ENCODE measurements at places on chromosomes 6 and 20.

GRCh38 chr6:4405621-4406212 lies 270.3 kb upstream of the ECI2 start:
- DNase-seq, result no peak

- DNase-seq, result no peak
These were observed 243.0 kb downstream of the TSHZ2 start for GRCh38 chr20:53215166-53215565.

DNA sequence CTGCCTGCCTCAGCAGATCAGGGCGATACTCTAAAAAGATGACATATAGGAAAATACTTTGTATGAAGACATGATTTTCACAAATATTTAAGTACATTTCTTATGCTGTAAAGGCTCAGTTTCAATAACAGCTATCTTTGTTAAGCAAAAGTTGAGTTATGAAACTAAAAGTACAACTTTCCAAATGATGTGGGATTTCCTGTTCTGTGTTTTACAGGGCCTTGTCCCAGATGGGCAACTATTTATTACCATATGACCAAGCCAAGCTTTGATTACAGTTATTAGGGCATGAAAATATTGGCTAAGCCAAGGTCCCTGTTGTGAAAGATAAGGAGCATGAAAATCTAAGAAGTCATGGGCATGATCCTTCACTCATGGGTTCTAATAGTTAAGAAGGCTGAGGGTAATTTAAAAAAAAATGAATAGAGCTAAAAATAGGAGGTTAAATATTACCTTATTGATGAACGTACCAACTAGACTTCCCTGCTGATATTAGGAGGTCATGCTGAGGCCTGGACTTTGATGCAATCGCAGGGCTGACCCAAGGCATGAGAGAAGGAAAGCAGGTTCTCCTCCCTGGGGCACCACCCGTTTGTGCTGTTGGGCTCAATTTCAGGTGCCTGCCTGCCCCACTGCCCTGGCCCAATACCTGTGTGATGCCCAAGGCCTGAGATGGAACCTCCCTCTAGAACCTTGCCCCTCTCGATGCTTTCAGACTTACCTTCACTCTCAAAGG lies 294.4 kb upstream of the PRDM1 start:
- no peak for DNase-seq

DNA sequence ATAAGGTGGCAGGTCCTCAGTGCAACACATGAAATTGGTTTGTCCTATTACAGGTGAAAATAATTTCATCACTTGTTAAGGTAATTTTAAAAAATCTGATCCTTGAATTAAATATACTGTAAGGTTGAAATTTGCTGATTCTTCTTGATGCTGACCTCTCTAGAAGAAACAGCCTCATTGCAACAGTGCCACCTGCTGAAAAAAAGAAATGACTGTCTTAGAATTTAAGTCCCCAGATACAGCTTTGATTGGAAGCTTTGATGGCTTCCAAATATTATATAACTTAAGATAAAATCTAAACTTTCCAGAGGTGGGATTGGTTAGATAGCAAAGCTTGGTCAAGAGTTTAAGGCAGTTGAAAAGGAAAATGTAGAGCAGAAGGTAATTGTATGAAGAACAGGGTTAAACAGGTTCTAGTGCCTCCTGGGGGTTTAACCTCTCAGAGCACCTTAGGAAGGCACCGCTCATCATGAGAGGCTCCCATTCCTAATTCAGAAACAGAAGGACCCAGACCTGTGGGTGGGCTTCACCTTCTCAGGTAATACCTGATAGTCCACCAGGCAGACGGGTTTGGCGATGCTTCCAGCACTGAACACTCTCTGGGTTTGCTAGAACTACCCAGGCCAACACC lies 401.0 kb downstream of the PAX1 start:
- DNase-seq, result no peak

DNA sequence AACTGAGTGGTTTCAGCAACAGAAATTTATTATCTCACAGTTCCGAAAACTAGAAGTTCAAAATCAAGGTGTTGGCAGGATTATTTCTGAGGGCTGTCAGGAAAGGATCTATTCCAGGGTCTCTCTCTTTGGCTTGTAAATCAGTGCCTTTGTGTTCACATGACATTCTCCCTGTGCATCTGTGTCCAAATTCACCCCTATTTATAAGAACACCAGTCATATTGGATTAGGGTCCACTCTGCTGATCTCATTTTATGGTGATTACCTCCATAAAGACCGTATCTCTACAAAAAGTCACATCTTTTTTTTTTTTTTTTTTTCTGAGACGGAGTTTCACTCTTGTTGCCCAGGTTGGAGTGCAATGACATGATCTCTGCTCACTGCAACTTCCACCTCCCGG lies 68.6 kb upstream of the MARCKS start:
- no peak for DNase-seq

DNA sequence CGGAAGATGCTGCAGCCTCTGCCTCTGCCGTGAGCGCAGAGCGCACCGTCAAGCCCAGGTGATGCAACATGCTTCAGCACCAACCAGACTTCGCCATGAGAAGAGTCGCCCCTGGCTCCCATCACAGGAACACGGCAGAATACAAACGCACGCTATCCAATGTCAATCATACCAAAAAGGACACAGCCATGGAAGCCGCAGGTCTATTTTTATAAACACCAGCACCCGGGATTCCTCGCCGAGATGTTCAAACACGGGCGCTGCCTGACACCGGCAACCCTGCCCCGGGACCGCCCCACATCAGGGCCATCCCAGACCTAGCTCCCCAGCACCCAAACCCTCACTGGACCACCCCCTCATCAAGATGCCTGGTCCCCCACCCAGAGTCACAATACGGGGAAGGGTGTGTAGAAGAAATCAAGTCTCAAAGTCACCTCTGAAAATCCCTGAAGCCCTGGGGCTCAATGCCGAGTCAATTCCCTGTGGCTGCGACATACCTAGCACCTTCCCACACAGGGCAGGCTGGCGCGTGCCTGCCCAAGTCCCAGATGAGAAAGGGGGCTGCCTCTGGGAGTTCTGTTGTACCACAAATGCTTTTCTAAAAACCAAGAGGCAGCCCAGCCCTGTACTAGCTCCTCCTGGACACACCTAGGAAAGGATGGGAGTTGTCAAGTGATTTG lies 17.9 kb downstream of the TAF4 start:
- no peak for DNase-seq

- DNase-seq, result no peak
These were observed 416.1 kb downstream of the BCKDHB start for GRCh38 chr6:80522576-80522975.

DNA sequence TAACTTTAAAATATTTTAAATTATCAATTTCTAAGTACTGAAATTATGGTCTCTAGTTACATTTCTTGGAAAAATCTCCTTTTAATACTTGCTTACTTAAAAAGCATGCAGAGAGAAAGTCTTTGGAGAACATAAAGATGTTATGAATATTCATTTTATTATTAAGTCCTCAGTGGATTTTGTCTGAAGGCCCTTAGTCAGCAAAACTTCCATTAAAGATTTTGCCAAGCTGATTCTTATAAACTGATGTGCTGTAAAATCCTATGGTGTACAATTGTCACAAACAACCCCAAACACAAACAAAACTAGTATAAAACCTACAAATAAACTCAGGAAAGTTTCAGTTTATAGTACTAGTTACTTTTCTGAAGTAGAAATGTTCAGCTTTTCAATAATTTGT lies 372.7 kb downstream of the MEI4 start:
- no peak for DNase-seq

DNA sequence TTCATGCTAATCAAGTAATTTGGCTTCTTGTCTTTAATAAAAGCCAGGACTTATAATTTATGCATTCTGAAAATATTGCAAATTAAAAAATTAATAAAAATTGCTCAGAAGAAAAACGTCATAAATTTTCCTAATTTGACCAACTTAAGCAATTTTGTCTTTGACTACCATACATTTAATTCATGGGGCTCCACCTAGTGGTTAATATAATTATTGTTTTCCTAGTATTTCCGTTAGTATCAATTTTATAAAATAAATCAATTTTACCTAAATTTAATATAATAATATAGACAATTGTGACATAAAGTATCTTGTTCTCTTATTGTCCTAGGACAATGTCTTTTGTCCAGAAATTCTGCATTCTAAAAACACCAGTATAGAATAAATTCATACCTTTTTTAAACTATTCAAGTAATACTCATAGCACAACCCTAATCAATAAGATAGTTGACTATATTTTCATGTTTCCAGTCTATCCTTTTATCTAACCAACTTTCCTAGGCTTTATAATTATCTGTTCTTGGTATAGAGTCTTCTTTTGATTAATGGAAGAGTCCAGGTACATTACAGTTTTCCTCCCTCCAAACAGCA lies 319.9 kb downstream of the TRDN start:
- no peak for DNase-seq

GRCh38 chr6:30096829-30097228 lies 16.1 kb downstream of the TRIM31 start:
- DNase-seq, result no peak

GRCh38 chr6:51868591-51869355 lies 218.6 kb downstream of the PKHD1 start:
- no peak for DNase-seq

GRCh38 chr6:33578588-33579011 lies 1.5 kb downstream of the BAK1 start:
- DNase-seq, result no peak

GRCh38 chr20:37668166-37668565 lies 25.7 kb upstream of the CTNNBL1 start:
- DNase-seq, result no peak

DNA sequence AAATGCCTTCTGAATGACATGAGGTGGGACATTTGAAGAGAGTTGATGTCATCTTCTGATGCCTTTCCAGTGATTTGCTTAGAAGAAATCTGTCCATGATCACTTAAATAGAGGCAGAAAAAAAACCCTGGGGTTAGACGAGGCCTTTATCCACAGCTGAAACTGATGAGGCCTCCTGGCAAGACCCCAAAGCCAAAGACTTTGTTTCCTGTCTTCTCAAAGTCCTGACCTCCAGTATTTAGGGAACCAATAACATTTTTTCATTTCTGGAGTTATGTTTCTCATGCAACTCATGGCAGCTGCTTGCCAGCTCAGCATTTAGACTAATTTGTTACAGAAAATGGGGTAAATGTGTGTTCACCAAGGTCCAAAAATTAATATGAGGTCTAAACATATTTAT lies 248.0 kb upstream of the PRDM1 start:
- DNase-seq, result no peak

DNA sequence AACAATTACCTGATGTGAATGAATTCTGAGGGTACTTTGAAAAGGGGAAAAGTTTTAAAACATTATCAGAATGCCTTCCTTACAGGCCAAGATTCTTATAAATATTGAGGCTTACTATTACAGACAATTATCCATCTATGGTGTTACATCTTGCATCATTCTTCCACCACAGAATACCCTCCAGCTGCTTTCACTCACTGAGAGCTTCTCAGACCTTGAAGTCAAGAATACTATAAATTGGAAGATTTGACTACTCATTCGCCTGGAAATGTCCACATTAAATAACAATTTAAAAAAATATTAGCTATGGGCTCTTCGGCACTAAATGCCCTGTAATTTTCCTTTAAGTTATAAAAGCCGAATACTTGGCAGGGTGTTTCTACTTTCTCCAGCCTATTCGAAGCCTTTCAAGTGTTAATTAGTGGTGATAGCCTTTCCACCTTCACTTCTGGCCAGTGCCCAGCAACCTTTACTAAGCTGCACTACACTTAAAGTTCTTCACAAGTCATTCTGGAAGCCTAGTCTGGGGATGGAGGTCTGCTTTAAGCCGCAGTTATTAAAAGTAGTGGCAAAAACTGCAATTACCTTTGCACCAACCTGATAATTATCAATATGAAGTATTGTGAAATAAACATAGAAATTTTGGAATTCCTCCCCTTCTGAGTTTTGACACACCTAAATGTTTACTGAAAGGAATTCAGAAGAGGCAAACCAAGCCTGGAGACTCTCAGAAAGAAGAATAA lies 100.9 kb downstream of the BMP5 start:
- DNase-seq, result no peak

- no peak for DNase-seq
These were observed 99.7 kb upstream of the SNX9 start for GRCh38 chr6:157723376-157723775.

DNA sequence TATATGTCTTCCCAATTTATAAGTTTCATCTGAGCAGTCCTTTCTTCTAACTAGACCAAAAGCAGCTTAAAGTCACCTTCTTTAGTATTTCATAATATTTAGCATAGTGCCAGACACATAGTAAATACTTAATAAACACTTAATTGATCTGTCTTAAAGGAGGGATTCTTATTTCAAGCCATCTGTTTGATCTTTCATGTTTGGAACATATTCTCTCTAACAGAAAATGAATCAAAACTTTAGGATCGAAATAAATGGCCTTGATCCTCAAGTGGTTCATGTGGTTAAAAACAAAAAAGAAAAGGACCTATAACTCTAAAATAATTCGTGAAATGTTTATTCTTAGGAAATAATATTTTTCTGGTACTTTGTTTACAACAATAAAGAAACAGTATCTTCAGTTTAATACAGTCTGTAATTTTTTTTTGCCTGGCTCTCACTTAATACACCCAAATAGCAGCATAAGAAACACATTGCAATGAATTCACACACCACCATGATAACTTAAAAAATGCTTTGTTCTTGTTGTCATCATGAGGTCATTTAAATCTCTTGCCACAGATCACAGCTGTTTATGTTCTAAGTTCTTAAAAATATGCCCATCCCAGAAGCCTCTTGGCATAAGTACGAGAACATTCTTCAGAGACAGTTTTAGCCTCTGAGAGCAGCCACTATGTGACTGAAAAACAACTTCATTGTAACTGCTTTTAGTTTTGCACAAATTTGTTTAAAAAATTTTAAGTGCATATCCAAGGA lies 48.1 kb downstream of the ESF1 start:
- DNase-seq, result no peak

DNA sequence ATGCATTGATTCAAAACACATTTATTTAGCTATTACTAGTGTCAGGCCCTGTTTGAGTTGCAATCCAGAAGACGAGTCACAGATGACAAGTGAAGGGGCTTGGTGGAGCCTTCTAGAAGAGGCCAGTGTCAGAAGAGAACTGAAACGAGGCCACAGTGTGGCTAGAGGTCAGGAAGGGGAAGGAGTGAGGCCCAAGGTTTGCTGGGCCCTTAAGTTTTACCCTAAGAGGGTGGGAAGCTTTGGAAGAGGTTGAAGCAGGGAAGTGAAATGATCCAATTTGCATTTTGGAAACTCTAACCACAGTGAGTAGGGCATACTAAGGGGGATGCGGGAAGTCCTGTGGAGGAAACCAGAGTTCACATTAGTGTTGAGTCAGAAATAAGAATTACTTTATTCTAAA lies 25.0 kb downstream of the TTK start:
- DNase-seq, result no peak

- DNase-seq, result no peak
These were observed 212.1 kb downstream of the BMP2 start for GRCh38 chr20:6979621-6980020.
